Activated CD8-positive, alpha-beta memory T cell treated with anti-CD3 and anti-CD28 coated beads for 1 hour (primary cell): ENCODE measurements at places on chromosomes 5 and 9.

GRCh38 chr5:153818626-153819025 lies 220.1 kb downstream of the FAM114A2 start:
- no peak for DNase-seq

GRCh38 chr9:35956651-35957050 lies 1.3 kb downstream of the OR2S2 start:
- no peak for DNase-seq

- DNase-seq, result no peak
Measured at GRCh38 chr9:91972076-91972626, 22.1 kb upstream of the ROR2 start.

DNA sequence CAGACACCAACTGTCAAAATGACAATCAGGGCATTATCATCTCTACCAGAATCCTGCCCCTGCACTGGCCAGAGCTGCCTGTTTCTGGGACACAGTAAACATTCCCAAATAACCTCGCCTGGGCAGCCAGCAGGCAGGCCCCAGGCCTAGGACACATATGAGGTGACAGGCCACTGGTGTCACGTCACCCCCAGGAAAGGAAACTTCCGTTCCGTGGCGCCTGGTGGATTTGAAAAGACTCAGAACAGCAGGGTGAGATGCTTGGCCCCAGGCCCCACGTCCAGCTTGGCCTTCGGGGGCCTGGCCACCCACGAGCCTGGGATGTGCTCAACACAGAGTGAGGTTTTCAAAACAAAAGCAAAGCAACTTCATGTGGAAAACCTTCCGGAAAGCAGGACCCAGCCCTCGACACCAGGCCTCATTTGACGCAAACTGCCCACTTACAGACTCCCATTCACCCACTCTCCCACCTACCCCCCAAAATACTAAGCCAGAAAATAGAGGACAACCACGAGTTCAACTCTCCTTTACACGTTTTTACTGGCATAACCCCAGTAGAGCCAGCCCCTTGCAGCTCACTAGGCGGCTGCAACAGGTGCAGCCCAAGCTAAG lies 1.2 kb downstream of the SEMA4D start:
- no peak for DNase-seq

- no peak for DNase-seq
Measured at GRCh38 chr5:74660140-74660539, 19.6 kb upstream of the ENC1 start.

DNA sequence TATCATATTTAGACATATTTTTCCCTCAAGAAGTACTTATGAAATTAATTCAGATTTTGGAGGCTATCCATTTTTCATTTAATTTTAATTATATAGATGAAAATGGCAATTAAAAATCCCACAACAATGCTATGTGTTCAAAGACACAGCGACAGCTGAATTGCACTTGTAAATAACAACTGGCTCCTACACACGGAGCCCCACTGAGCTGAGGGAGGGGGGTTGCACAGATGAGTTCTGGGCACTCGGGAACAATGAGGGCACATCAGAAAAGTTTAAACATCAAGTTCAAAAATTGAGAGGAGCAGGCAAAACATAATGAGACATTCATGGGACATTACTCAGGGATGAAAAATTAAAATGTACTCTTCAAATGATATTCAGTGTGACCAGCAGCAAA lies 104.9 kb downstream of the MARCHF3 start:
- DNase-seq, result no peak

DNA sequence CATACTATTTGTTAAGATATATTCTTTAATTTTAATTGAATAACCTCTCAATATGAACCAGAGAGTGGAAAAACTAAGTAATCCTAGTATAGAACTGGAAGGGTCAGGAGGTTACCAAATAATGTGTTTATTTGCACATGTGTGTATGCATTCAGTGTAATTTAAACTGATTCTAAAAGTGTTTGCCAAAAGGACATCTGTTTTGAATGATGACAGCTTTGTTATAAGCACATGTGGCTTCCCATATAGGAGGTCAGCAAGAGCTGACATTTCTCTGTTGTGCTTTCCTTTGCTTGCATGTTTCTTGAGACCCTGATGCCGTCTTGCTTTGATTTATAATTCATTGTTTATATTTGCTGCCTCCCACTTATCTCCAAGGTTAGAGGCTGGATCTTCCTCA lies 383.4 kb downstream of the BRINP1 start:
- DNase-seq, result no peak

- DNase-seq, result no peak
Measured at GRCh38 chr9:116334546-116335150, 181.1 kb downstream of the PAPPA start.

GRCh38 chr9:82650368-82650767 lies 412.6 kb downstream of the RASEF start:
- DNase-seq, result no peak

DNA sequence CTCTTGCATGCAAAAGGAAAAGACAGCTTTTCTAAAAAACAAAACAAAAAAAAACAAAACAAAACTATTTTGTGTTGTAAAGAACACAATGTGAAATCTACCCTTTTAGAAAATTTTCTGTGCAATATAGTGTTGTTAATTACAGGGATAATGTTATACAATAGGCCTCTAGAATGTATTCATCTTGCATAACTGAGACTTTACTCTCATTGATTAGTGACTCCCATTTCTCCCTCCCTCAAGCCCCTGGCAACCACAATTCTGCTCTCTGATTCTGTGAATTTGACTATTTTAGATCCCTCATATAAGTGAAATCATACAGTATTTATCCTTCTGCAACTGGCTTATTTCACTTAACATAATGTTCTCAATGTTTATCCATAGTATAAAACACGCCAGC lies 234.1 kb downstream of the TMEM161B start:
- no peak for DNase-seq

GRCh38 chr5:76831110-76831452 lies 12.3 kb downstream of the F2RL1 start:
- no peak for DNase-seq

GRCh38 chr5:78899922-78900362 lies 85.2 kb downstream of the ARSB start:
- no peak for DNase-seq

DNA sequence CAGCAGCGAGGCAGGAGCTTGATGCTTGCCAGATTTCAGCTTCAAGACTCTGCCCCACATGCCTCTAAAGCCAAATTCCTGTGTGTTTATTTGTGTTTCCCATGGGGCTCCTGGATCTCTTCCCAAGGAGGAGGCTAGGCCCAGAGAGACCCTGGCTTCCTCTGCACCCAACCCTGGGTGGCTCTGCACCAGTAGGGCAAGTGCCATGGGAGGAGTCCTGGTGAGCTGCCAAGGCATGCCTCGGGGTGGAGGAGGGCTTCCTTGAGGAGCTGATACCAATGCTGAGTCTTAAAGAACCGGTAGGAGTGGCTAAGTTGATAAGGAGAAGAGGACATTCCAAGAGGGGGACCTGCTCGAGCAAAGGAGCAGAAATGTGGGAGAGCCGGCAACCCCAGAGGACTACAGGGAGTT lies 6.8 kb upstream of the TIFAB start:
- DNase-seq, result no peak

- DNase-seq, result no peak
Measured at GRCh38 chr5:95163079-95163478, 121.8 kb downstream of the MCTP1 start.

- DNase-seq, result no peak
Measured at GRCh38 chr5:99063737-99064136, 134.9 kb upstream of the CHD1 start.

GRCh38 chr5:8952147-8952546 lies 593.7 kb downstream of the SEMA5A start:
- DNase-seq, result no peak

GRCh38 chr9:96236854-96237550 lies 65.0 kb downstream of the HSD17B3 start:
- no peak for DNase-seq

DNA sequence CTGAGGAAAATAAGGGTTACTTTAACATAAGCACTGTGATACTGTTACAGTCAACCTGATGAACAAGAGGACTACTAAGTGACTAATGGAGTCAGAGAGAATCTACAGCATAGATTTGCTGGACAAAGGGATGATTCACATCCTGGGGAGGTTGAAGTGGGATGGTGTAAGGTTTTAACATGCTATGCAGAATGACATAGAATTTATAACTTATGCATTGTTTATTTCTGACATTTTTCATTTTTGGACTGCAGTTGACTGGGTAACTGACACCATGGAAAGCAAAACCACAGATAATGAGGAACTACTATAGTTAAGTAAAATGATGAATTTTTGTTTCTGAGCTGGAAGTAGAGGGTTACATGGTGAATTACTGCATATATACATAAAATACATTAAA lies 389.2 kb downstream of the MAT2B start:
- no peak for DNase-seq

GRCh38 chr9:125985142-125985997 lies 238.2 kb downstream of the PBX3 start:
- no peak for DNase-seq

- no peak for DNase-seq
Measured at GRCh38 chr9:106918825-106919509, 56.0 kb downstream of the ZNF462 start.

- DNase-seq, result no peak
Measured at GRCh38 chr9:68763104-68763503, 58.1 kb downstream of the PIP5K1B start.

DNA sequence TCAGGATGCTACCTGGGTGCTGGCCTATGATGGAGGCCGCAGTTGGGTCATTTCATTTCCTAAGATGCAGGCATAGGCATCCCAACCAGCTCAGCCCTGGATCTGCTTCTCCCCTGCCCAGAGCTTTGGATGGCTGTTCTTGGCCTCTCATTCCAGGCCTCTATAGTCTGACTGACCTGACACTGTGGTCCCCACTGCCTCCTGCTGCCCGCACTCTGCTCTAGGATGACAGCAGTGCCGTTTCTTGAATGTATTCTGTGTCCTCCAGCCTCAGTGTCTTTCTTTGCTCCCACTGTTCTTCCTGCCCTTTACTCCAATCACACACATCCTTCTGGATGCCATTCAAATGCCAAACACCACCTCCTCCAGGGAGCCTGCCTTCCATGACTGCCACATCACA lies 235.7 kb downstream of the HSPA4 start:
- peak; percentile 12 for DNase-seq

- no peak for DNase-seq
Measured at GRCh38 chr5:159449925-159450324, 119.6 kb upstream of the IL12B start.

DNA sequence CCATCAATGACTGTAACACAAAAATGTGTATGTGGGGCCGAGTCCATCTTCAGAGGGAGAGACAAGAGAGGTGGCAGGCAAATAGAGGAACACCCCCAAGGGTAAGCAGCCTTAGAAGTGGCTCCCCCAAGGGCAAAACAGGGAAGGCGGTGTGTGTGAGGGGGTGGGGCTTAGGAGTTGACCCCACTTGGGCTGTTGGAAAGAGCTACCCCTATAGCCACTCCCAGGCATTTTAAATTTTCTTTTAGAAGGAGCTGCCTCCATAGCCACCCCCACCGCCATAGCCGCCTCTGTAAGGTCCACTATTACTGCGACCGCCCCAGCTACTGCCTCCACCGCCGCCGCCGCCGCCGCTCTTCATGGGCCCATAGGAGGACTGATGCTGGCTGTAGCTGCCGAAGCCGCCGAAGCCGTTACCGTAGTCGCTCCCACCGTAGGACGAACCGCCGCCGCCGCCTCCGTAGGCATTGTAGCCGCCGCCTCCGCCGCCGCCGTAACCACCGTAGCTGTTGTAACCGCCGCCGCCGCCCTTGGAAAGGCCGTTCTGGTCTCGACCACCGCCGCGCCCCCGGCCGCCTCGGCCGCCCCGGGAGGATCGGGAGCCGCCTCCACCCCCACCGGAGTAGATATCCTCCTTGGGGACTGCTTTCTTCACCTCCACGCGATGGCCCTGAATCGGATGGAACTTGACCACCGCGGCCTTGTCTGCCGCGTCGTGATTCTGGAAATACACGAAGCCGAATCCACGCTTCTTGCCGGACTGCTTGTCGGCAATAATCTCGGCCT lies 1.1 kb downstream of the HNRNPA0 start:
- DNase-seq, result no peak

DNA sequence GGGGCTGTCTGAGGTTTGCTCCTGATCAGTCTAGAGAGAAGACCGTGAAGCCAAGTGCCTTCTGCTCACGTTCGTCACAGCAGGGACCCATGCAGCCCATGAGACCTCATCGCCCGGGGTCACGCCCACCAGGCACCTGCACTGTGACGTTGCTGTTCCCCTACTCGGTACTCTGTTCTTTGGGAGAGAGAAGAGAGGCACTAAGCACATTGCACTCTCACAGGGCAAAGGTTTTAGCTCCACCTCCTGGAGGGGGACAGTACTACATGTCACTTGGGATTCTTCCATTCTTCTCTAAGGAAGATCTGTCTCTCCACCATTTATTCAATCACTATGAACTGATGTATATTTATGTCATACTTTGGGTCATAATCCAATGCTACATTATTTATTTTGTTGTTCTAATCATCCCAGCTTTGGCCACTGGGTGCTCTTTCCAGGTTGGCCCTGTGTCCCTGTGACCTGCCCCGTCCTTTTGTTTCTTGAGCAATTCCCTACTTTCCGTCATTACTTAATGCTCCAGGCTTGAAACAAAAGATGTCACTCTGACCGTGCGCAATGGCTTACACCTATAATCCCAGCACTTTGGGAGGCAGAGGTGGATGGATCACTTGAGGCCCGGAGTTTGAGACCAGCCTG lies 31.4 kb upstream of the BRD3 start:
- DNase-seq, result peak; percentile 21

GRCh38 chr5:135739383-135739981 lies 95.0 kb upstream of the SLC25A48 start:
- no peak for DNase-seq
